Immature natural killer cell (primary cell): ENCODE measurements at places on chromosomes 4 and X. TPM values are rescaled to one million over a fixed set of nuclear protein-coding genes. Genes with fewer than 3 reads are reported as not detected.

DNA sequence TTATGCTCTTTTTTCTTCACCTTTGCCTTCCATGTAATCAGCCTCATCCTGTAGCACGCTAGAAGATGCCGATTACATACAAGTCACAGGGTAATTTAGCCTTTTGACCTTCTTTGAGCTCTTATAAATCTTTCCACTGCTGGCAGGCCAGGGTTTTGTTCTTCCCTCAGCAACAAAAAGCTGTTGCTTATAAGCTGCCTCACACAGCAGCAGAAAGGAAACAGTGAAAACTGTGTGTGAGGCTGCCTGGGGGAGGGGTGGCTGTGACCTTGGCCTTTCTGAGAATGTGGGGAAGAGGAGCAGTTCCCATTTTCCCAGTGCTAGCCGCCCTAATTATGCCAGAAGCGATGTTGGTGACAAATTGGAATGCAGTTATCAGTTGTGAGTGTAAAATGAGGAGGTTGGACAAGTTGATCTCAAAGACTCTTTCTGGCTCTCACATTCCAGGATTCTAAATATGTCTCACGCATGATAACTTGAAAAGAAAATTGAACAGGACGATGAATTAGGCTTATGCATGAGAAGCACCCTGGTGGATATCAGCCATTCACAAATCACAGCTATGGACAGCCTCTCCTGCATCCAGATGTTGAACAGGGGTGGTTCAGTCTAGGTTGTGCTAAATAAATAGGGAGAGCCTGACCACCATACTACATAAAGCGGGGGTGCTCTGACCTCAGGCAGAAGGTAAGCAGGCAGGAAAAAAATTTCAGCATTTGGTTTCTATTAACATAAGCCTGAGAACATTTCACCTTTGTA lies 25.7 kb downstream of the SLITRK2 start:
- no peak for DNase-seq

DNA sequence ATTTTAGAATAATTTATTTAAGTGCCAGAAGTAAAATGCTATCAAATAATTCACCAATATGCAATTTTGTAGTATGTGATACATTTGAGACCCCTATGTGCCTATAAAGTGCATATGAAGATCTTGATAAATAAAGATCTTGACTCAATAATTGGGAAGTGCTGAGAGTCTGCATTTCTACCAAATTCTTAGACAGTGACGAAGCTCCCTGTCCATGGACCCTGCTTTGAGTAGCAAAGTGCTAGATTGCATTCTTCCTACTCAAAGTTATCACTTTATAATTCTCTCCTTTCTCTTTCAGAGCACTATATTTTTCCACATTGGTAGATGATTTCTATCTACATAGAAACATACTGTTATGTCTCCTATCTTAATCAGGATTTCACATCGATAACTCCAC lies 1393.9 kb downstream of the ARAP2 start:
- DNase-seq: no peak

DNA sequence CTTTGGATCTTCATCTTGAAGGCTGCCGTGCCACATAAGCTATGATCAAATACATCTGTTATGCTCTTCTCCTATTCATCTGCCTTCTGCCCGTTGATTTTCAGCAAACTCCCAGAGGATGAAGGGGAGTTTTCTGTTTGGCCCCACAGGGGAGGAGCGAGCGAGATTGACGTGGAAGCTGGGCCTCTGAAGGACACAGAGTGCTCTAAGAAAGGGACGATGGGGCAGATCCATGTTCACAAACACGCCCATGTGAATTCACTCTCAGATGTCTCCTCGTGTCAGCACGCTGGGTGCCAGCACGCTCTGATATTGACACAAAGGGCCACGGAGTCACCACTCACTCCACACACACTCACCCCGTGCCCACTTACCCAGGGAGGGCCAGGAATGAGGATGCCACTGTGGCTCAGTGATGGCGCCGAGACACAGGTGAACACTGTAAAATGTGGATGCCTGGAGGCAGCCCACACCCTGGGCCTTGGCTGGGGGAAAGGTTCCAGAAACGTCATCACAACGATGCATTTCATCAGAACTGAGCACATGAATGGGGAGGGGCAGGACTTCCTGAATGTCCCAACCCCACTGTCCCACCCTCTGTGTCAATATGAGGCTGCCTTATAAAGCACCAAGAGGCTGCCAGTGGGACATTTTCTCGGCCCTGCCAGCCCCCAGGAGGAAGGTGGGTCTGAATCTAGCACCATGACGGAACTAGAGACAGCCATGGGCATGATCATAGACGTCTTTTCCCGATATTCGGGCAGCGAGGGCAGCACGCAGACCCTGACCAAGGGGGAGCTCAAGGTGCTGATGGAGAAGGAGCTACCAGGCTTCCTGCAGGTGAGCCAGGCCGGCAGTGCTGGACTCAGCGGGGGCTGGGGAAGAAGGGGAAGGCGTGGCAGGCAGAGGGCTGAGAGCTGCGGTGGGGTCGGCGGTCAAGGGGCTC lies at the start of gene S100P:
S100P (plus strand) TSS at position 648 of the 946 bp plus-strand sequence; CDS start at position 703, 55 bp downstream.
- DNase-seq: no peak

DNA sequence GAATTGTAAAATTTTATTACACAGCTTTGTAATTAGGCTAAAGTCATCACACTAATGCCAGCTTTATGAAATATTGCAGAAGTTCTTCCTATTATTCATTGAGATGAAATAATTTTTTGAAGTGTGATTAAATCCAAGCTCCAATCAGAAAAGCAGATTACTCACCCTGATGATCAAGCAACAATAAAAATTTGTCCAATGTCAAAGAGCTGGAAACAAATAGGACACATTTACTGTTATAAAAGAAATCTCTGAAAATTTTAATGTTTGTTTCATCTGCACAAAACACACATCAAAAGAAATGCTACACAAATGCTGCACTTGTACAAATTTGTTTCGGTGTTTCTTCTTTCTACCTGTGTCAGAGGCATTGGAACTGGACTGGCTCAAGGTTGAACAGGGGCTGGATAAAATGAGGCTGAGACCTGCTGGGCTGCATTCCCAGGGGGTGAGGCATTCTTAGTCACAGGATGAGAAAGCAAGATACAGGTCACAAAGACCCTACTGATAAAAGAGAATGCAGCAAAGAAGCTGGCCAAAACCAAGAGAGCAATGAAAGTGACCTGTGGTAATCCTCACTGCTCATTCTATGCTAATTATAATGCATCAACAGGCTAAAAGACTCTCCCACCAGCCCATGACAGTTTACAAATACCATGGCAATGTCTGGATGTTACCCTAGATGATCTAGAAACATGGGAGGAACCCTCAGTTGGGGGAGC lies 78.3 kb downstream of the GASK1B start:
- no peak for DNase-seq

GRCh38 chrX:144219035-144219434 lies 335.2 kb downstream of the UBE2NL start:
- DNase-seq: no peak

- DNase-seq: no peak
Measured at GRCh38 chr4:182901337-182901736, 15.8 kb downstream of the DCTD start.

DNA sequence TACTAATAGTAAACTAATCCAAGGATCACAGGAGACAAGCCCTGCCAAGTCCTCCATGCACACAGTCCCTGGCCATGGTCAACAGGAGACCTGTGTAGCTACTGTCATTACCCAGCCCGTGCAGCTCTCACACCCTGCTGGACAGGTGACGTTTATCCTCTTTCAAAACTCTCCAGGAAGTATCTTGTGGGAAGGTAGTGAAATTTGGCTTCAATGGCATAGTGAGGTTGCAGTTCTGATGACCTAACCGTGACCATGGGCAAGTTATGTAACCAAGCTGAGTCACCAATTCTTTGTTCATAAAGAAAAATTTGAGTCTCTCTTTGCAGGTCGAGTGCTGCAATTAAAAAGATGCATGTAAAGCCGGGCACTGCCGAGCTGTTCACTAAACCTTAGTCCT lies 11.3 kb upstream of the SLC2A9 start:
- no peak for DNase-seq

GRCh38 chrX:70331161-70331560 lies 41.3 kb downstream of the KIF4A start:
- no peak for DNase-seq

DNA sequence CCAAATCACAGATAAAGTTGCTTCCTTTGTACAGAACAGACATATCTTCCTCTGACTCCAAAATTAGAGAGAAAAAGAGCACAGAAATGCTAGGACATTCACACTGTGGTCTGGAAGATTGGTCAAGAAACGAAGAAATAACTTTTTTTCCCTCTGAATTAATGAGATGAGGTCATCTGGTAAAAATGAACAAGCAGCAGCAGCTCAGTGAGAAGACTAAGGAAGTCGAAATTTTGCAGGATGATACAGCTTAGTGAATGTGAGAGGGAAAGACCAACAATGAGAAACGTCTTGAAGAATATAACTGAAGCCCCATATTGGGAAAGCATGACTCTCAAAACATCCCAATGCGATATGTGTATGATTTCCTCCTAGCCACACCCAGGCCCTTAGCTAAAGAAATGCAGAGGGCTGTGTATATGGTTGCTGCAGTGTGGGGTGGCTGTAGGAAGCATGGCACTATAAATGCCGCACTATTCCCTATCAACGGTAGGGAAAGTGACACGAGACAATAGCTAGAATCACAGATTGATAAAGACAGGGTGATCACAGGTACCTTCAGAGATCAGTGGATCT lies 208.6 kb downstream of the VEGFC start:
- no peak for DNase-seq

DNA sequence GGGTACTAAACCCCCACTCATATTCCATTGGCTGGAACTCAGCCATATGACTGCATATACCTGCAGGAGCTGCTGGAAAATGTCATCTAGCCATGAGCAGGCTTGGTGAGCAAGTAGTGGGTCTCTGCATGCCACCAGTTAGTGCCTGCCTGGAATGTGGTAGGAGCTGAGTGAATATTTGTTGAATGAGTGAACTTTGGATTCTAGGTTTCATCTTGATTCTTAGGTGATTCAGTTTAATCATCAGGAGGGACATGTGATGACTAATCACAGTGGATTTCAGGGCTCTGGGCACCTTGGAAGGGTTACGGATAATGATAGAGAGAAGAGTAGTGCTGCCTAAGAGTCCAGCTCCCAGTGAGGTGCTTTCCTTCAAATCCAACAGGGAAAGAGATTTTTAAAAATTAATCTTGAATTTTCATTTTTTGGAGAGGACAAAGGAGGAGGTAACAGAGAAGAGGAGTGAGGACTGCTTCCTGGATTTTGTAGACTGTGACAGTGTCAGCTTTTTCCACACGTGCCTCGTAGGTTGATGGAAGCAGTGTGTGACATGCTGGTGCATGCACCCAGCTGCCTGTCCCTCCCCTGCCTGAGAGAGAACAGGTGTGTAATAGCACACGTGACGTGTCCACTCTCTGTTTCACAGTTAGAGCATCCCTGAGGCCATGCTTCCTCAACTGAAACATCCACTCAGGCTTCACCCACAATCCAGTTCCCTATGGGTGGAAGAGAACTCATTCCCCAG lies 30.4 kb downstream of the NHS start:
- DNase-seq: no peak

DNA sequence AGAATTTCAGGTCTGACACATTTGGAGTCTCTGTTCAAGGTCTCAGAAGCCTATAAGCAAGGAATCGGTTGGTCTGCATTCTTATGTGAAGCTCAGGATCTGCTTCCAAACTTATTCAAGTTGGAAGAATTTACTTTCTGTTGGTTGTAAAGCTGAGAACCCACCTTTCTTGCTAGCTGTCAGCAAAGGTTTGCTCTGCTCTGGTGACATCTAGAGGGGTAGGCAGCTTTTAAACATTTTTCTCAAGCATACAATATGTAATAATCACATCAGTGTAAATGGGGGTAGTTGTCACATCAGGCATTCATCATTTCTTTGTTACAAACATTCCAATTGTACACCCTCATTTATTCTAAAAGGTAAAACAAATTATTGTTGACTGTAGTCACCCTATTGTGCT lies 935.2 kb downstream of the TRAM1L1 start:
- no peak for DNase-seq

DNA sequence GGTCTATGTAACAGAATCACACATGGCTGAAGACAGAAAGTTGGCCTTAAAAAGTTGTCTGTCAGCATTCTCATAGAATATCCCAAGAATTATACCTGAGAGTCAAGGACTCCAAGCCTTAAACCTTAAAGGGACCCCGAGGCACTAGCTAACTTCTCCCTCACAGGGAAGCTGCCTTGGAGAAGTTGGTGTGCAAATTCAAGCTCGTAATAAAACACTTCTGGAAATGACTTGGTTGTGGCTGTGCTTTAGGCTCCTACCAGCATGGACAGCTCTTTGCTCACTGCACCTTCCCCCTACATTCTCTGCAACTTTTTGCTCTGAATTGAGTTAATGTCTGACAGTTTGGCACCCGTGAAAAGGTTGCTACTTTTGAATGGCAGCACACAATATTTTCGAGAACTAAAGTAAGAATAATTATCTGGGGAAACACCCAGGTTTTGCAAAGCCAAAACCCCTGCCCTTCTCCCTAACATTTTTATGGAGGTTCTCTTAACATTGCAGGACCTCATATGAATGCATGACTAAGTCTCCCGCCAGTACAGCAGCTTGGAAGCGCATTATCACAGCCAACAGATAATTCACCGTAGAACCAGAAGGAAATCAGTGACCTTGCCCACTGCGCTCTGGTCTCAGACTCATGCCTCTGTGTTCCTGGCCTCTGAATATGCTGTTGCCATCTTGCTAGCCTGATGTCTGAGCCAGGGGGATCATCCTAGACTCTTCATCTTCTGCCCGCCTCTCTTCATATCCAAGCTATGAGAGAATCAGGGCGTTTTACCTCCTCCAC lies 91.0 kb downstream of the MGST2 start:
- no peak for DNase-seq

GRCh38 chr4:102411408-102411807 lies 66.1 kb upstream of the SLC39A8 start:
- no peak for DNase-seq

DNA sequence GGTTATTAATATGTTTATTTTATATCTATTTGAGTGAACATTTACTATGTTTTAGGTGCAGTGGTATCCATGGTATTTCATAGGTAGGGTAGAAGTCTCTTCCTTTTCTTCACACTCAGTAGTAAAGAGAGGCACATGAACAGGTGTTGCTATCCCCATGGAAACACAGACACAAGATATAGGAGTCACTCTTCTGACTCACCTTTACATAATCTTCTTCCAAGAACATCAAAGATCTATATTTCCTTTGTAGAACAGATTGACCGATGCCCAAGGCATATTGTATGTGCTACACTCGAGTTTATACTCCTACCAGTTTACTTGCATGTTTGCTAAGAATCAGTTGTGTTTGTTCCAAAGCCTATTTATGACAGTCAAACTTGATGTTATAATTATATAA lies 1997.4 kb downstream of the C4orf33 start:
- DNase-seq: no peak

- no peak for DNase-seq
Measured at GRCh38 chrX:74383611-74384010, 37.7 kb upstream of the SLC16A2 start.

DNA sequence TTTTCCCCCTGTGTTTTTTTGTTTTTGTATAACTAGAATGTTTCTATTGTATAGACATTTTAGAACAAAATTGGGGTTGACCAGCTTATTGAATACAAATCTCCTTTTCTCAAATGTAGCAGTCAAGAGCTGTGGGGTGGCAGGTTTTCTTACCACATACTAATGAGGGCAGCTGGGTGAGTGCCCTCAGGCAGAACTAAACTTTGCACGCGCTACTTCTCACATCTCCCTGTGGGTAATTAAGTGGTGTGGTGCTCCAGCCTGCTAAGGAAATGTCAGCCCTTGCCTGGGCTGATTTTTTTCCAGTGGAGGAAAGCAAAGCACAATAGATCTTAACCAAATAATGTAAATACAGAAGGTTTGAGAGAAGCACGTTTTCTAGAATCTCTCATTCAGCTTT lies 717.6 kb upstream of the TENM3 start:
- DNase-seq: no peak

GIMD1 gene
- polyA plus RNA-seq: not detected

LNX1 gene
- polyA plus RNA-seq: 0.06 TPM

TLR1 gene
- 16.6 TPM for polyA plus RNA-seq

FGF5 gene
- polyA plus RNA-seq: not detected
